Suppressor macrophage (primary cell): ENCODE measurements at places on chromosomes 7 and 10.

DNA sequence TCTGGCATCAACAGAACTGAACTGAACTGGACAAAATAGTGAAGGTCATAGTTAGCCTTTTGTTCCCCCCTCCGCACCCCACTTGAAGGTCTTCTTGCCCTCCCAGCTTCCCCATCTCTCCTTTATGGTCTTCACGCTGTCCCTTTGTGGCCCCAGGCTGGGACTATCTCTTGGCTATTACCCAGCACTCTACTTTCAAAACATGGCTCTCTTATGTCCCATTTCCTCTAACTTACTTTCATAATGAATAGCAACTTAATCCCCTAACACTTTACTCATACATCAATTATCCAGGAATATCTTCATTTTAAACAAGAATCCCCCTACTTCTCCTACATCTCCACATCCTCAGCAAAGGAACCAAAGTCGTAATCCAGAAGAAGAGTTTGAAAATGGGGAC is 135.3 kb upstream of the ITGB1 start:
- no peak for DNase-seq

DNA sequence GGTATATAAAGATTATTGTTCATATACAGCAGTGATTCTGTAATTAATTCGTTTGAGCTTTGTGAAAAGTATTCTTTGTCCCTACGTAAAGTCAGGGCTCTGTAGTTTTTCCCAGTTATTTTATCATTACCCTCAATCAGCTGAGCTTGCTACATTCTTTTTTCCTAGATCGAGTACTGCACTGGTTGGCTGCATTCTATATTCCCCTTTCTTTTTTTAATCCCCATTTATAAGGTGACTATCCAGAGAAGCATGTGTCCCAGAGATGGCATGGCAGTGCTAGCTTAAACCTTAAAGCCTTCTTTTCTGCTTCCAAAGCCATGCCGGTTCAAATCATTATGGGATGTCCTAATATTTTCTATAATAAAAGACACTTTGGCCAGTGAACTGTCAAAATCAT is 230.1 kb upstream of the CELF2 start:
- no peak for DNase-seq

DNA sequence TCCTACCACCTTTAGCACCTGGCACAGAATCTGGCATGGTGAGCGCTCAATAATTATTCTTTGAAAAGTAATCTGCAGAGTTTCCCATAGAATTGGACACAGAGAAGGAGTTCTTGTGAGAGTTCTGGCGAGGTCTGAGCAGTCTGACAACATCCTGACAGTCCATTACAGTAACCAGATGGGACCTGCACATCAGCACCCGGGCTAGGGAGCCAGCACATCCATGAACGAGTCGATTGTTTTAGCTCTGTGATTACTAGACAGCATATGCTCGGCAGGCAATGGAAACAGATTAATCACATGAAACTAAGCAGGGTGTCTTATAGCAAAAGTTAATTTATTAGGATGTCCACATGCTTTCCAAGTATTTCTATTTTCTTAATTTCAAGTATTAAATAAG is 96.7 kb downstream of the SEMA3D start:
- no peak for DNase-seq

GRCh38 chr7:133027397-133027796 is 54.5 kb downstream of the CHCHD3 start:
- no peak for DNase-seq

DNA sequence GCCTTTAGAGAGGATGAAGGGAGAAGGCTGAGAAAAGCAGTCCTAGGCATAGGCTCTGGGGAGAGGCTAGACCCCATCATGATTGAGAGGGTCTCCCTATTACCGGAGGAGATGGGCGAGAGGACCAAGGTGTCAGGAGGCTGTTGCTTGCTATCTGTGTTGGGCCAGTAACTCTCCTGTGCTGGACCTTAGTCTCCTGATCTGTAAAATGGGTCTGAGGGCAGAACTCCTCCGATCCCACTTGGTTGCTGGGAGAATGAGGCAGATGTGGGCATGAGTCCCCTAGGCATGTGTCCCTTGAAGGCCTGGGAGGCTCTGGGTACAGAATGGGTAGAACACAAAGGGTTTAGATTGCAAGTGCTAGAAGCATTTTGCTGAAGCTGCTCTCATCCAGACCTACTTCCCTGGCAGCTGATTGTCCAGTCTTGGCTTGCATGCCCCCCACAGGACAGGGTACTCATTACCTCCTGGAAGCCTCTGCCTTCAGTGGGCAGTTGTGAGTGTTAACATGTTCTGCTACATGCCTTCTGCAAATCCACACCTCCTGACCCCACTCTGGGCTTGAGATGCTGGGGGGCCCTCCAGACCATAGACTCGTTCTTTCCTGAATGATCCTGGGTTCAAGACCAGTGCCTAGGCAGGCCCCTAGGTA is 4.4 kb downstream of the ZMIZ1 start:
- DNase-seq: peak; percentile 46
